ENCODE measurements at places on chromosomes 6 and 20. TPM values are rescaled to one million over a fixed set of nuclear protein-coding genes. Genes with fewer than 3 reads are reported as not detected.
A peak's percentile ranks its signal among the peaks of the same experiment; 100 is the strongest.

GRCh38 chr6:77461796-77462195 is 1.5 kb downstream of the HTR1B start:
- H3K4me3 ChIP-seq, result no peak overlapping the region
- H3K4me1 ChIP-seq, result peaks cover 4% of the 10 kb centered on the region
- H3K27ac ChIP-seq, result no peak overlapping the region
- no peak for DNase-seq

The CLPSL1 gene
- total RNA-seq, result not detected

GRCh38 chr20:51525241-51526105 is 17.0 kb downstream of the NFATC2 start:
- peak overlapping the region; percentile 3 for H3K27ac ChIP-seq
- peaks cover 26% of the 10 kb centered on the region for H3K4me1 ChIP-seq
- no peaks in the 10 kb centered on the region for H3K27me3 ChIP-seq

- peaks cover 98% of the 10 kb centered on the region for H3K4me1 ChIP-seq
- peak overlapping the region; percentile 2 for H3K4me3 ChIP-seq
- H3K27me3 ChIP-seq, result no peaks in the 10 kb centered on the region
- H3K27ac ChIP-seq, result peak overlapping the region; percentile 98
Observed at GRCh38 chr20:47318586-47319516, 37.6 kb downstream of the ZMYND8 start.

The FERMT1 gene
- total RNA-seq, result 5.3 TPM

The BMP6 gene
- 18.7 TPM for total RNA-seq

The MRPS18B gene
- total RNA-seq, result 54.7 TPM

DNA sequence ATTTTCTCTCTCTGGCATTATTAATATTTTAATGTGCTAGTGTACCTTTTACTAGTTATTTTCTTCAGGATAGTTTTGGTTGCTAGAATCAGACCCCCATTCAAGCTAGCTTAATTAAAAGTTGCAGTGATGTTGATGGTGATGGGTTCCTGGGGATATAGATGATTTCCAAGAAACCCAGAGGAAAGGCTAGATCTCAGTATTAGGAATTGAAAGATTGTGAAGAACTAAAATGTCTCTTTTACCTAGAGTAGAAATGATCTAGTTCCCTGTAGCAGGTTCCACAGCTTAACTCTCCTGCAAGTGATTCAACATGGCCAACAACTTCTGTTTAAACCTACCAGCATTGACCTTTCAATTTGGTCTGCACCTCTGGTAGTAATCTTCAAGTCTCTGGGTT is 78.6 kb downstream of the DOK5 start:
- H3K4me3 ChIP-seq, result no peak overlapping the region
- no peaks in the 10 kb centered on the region for H3K36me3 ChIP-seq
- no peak overlapping the region for H3K27ac ChIP-seq

GRCh38 chr6:111739257-111739696 is 133.6 kb upstream of the TRAF3IP2 start:
- H3K27ac ChIP-seq, result no peak overlapping the region
- H3K36me3 ChIP-seq, result no peaks in the 10 kb centered on the region
- no peak overlapping the region for H3K4me3 ChIP-seq
- peaks cover 3% of the 10 kb centered on the region for H3K4me1 ChIP-seq
- DNase-seq, result no peak
